Activated CD8-positive, alpha-beta memory T cell treated with anti-CD3 and anti-CD28 coated beads for 1 hour (primary cell): ENCODE measurements at places on chromosomes 12 and 14.

DNA sequence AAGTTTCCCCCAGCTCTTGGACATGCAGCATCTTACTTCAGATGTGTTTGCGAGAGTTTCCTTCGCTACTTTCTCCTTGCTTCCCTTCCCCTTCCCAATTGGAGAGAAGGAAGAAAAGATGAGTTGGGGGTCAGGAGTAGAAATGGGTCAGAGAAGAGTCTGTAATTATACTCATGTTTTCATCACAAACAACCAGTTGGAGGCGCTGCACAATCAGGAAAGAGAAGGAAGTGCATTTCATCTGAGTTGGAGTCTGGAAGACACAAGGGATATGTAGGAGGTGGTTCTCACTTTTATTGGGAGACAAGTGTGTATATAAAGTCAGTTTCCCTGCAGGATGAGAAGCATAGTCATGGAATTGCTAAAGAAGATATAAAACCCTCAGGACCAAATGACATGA, 31.3 kb upstream of the VSX2 start:
- no peak for DNase-seq

- DNase-seq: no peak
These were observed 10.1 kb upstream of the ALDH2 start for GRCh38 chr12:111756681-111757080.

- no peak for DNase-seq
These were observed 386.7 kb upstream of the NOVA1 start for GRCh38 chr14:26984311-26985177.

DNA sequence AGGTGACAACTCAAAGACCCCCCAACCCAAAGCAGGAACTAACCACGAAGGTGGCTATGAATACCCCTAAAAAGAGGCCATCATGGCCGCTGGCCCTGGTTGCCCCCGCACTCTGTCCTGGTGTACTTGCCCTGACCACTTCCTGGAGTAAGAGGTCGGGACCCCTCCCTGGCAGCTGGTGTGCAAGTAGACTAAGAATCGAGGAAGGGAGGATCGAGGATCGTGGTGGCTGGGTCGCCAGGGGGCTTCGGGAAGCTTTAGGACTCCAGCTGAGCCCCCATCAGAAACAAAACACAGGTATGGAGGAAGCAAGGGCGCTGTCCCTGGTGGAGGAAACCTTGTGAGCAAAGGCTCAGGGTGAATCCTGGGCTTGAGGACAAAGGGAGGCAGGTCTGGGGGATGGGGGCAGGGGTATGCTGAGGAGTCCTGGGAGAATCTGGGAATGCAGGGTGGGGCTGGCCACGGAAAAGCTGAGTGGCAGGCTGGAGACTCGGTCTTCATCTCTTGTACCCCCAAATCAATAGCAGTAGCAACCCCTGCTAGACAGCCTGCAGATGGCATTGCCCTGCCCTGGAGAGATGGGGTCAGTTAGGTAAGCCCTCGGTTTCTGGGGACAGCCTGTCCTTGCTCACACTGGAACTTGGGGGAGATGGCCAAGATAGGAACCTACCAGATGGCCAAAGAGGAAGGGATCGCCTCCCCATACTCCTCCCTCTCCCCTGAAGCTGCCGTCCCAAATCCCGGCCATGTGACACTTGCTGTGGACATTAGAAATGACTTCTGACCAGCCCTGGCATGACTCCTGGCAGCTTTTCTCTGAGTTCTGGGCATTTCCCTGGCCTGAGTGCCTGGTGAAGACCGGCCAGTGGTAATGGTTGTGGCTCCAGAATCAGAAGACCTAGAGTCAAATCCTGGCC, 45.3 kb upstream of the ESRRB start:
- no peak for DNase-seq

GRCh38 chr12:123952037-123952436, 20.6 kb downstream of the CCDC92 start:
- DNase-seq: no peak

DNA sequence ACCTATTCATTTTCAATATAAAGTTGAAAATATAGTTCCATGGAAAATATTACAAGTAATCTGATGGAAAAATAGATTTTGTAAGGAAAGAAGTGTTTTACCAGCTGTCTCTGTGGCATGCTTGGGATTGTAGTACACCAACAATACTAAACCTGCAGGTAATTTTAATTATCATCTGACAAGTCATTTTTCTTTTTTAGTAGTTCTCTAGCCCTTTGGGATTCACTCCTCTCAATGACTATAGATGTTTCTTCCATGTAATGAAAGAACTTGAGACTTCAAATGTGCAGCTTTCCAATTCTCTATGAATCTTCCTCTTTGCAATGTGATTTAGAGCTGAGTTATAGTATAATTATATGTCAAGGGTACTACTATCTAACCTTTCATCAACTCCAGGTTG, 14.7 kb upstream of the LIN7A start:
- DNase-seq: no peak

GRCh38 chr12:50626026-50626425, 121.2 kb downstream of the DIP2B start:
- no peak for DNase-seq

DNA sequence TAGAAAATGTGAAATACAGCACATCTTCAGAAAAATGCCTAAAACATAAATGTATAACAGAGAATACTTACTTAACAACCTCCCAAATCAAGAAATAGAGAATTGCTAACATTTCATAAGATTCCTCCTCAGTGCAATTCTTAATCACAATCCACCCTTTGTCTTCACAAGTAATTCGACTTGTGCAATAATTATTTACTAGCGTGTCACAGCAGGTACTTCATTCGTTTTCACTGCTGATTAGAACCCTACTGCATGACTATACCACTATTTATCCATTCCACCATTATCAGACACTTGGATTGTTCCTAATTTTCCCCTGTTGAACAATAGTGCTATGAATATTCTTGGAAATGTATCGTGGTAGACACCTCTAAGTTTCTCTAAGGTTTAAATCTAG, 64.9 kb upstream of the BBS10 start:
- no peak for DNase-seq

GRCh38 chr12:47783821-47784819, 11.1 kb downstream of the SLC48A1 start:
- DNase-seq: no peak

DNA sequence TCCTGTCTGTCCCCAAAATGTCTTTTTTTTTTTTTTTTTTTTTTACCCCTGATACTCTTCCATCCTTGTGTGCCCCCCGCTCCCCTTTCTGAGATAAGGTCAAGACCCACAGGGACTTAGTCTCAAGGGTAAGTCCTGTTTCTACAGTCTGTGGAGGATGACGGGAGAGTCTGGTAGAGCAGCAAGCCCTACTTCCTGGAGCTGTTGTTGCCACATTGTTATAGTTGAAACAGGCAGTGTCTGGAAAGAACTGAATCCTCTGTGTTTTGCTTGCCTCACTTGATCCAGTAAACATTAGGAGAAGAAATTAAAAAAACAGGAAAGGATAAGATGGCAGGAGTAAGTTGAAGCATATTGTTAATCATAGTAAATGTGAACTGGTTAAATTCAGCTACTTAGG, 45.5 kb downstream of the ZNF664 start:
- DNase-seq: no peak

- DNase-seq: no peak
These were observed 126.4 kb downstream of the RIMBP2 start for GRCh38 chr12:130589540-130590317.

DNA sequence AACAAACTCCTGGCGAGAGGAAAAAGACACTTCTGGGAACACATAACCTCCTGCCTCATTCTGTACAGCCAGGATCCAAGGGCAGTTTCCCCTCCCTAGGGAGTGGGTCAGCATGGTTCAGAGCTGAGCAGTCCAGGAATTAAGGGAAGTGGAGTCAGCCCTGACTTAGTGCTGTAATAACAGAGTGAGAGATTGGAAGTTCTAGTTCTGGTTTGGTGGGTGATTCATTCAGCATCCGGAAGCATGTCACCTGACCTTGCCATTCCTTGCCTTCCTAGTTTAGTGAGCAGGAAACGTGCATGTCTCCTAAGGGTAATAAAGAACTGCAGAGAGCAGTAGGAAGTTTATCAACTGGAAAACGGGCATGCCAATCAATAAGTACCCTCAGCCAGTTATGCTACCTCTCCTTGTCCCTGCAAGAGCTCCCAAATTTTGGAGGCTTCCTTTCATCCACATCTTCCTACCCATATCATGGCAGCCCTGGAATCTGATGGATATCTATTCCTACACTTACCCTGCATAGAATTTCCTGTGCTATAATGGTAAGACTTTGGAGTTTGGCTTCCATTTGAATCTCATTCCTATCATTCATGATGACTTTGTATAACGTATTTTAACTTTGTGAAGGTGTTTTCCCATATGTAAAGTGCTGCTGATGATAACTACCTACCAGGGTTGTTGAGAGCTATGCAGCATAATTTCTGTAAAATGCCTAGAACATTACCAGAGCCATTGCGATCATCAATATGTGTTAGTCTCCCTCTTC, 28.5 kb upstream of the MAGOHB start:
- no peak for DNase-seq

DNA sequence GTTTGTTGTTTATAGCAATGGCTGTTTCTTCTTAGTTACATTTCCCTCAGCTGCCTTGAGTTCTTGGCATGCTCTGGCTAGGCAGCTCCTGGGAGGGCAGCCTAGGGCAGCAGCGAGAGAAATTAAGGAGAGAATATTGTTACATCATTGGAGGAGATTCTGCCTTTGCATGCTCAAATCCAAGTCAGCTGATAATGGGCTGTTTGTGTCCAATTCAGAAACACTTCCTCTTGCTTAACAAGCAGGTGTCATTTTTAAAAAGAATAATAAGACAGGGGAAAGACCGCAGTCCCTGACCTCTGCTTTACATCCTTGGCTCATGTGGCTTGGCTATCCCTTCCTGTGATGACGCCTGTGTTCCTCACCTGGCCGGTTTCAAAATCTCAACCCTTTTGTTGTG, 76.9 kb downstream of the ESR2 start:
- DNase-seq: no peak

GRCh38 chr12:27566159-27566558, 42.2 kb downstream of the PPFIBP1 start:
- no peak for DNase-seq

- DNase-seq: no peak
These were observed 147.4 kb downstream of the C12orf75 start for GRCh38 chr12:105477873-105478272.

GRCh38 chr14:44405011-44405486, 102.0 kb downstream of the FSCB start:
- DNase-seq: no peak

DNA sequence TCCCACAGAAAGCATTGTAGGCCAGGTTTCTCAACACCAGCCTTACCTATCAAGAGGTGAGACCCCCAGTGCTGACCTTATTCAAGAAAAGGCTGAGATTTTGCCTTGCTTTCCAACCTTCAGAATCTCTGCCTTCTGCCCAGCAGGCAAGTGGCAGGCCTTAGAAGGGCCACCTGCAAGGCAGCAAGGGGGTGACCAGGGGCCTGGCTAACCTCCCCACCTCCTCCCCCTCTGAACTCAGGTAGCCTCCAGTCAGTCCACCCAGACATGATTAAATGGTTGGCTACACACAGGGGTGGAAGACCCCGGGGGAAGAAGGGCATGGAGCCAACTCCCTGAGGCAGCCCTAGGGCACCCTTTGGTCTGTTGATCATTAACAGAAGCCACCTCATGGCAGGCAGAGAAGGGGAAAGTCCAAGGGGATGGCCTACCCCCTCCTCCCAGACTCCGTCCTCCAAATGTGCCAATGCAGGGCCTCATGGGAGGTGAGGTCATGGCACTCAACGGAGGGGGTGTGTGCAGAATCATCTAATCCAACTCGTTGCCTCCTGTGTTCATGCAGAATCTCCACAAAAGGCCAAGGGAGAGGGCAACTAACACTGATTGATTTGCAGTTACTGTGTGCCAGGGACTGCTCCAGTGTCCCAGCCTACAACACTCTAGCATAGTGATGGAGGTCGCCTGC, 8.5 kb downstream of the ZFP36L1 start:
- DNase-seq: no peak

GRCh38 chr14:32661216-32661615, 277.5 kb upstream of the NPAS3 start:
- DNase-seq: no peak

DNA sequence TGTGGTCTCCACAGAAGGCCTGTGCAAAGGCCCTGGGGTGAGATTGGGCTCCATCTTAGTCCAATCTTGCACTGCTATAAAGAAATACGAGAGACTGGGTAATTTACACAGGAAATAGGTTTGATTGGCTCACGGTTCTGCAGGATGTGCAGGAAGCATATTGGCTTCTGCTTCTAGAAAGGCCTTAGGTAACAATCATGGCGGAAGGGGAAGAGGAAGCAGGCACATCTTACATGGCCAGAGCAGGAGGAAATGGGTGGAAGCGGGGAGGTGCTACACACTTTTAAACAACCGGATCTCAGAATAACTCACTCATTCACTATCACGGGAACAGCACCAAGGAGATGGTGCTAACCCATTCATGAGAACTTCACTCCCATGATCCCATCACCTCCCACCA, 55.4 kb downstream of the FAR2 start:
- no peak for DNase-seq
